ENCODE measurements at places on chromosomes 1 and 21.

- DNase-seq = no peak
These were observed 36.1 kb upstream of the ST6GALNAC3 start for GRCh38 chr1:76038287-76039004.

DNA sequence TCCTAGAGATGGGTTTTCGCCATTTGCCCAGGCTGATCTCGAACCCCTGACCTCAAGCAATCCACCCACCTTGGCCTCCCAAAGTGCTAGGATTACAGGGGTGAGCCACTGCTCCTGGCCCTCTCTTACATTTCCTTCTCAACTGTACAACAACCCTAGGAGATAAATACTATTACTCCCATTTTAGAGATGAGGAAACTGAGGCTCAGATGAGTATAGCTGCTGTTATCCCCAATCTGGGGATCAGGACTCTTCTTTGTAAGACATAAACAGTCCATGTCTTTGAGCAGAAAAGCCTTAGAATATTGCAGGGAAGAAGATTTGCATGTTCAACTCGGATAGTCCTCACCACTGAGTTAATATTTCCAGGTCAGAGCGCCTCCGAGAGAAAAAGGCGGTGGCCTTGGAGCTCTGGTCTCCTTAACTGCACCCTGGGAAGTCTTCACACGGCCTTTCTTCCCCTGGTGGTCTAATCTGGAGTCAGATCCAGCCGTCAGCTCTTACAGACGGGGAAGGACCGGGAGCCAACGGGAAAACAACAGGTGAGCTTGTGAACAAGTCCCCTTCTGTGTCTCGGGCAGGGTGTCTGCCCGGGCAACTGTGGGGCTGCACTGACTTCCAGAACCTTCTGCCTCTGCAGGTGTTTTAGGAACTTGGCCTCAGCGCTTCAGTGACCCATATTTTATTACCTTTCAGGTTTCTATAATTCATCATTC lies 5.9 kb upstream of the OLIG1 start:
- DNase-seq = no peak

GRCh38 chr1:213333121-213333520 lies 282.1 kb downstream of the RPS6KC1 start:
- no peak for DNase-seq

- no peak for DNase-seq
These were observed 1.1 kb downstream of the UBE2J2 start for GRCh38 chr1:1272341-1273208.

DNA sequence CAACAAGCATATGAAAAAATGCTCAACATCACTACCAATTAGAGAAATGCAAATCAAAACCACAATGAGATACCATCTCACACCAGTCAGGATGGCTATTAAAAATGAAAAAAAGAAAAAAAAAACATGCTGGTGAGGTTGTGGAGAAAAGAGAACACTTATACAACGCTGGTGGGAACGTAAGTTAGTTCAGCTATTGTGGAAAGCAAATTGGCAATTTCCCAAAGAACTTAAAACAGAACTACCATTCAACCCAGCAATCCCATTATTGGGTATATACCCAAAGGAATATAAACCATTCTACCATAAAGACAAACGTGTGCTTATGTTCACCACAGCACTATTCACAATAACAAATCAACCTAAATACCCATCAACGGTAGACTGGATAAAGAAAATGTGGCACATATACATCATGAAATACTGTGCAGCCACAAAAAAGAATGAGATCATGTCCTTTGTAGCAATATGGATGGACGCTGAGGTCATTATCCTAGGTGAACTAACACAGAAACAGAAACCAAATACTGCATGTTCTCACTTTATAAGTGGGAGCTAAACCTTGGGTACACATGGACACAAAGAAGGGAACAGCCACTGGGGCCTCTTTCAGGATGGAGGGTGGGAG lies 49.5 kb downstream of the LYST start:
- no peak for DNase-seq

GRCh38 chr1:96565546-96565945 lies 156.0 kb upstream of the PTBP2 start:
- no peak for DNase-seq

- DNase-seq = no peak
These were observed 10.3 kb downstream of the PRKCZ start for GRCh38 chr1:2060535-2060934.

DNA sequence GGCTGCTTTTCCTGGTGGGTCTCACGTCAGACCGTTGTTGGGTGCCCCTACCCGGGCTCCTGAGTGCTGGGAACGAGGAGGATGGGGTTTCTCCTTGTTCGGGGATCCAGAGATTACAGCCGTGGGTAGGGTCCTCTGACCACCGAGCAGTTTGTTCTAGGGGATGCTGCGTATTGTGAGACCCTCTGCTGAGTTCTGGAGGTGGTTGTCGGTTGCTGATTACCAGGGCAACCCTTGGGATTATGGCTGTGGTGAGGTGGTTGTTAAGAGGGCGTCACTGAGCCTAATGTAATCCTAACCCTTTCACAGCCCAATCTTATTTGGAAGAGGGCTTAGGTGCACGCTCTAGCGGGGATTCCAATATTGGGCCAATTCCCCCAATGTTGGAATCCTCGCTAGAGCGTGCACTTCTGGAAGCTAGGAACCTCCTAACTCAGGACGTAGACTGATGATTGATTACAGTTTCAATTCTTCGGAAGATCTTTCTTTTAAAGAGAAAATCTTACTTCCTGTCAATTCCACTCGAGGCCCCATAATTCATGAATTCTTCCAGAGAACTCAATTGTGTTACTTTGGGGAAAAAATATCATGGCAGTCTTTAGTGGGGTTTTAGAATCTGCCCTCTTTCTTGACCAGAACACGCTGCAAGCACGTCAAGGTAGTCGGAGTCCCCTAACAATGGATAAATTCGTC lies 483 bp downstream of the TCEANC2 start:
- no peak for DNase-seq

- no peak for DNase-seq
These were observed 61.4 kb downstream of the EPHB2 start for GRCh38 chr1:22772014-22772413.

- no peak for DNase-seq
These were observed 174.7 kb upstream of the SGIP1 start for GRCh38 chr1:66359269-66359668.

DNA sequence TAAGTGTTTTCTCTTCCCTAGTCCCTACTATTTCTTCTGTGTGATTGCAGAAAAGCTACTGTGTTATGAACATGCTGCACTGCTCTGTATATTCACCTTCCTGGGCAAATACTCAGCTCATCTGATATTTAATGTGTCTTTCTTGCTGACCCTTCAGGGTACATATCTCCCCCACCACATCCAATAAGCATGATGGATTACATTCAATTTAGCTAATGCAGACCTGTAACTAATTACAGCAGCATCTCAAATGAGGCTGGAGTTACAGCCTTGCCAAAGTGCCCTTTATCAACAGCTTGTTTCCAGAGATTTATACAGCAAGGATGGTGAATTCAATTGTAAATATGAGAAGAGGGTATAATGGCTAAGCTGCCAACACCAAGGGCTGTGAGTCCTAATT lies 144.0 kb downstream of the KCNH1 start:
- no peak for DNase-seq

GRCh38 chr21:46055863-46056281 lies 42.0 kb upstream of the COL6A2 start:
- DNase-seq = no peak

- peak; percentile 64 for DNase-seq
These were observed 17.1 kb downstream of the RPAP2 start for GRCh38 chr1:92315766-92316599.

DNA sequence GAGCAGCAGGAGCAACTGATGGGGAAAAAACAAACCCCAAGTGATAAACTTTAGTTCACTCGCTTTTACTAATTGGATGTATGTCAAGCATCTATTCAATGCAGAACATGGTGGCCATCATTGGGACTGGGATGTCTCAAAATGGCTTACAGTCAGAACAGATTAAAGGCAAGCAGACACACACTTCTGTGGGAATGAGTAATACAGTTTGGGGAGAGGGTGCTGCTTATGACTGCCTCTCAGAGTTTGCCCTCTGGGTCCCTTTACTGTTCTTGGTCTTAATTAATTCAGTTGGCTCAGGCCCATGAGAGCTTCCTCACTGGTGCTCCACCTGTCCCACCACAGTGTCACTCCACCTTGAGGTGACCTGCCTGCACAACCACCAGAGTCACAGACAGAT lies 119.5 kb downstream of the TBX19 start:
- no peak for DNase-seq

DNA sequence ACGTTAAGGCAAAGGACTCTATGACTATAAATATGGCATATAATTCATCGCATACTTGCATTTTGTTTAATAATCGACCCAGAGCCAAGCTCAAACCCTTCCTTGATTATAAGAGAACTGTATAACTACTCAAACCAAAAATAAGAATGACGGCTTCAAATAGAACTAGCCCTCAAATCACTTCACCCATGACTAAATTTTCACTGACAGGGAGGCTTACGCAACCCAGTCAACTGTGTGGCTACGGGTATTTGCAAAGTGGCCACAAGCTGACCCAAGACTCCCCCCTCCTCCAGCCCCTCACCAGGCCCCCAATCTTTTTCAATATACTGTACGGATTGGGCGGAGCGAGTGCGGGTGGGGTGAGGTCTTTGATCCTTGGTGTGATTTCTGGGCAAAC lies 268.3 kb downstream of the ASTN1 start:
- no peak for DNase-seq

DNA sequence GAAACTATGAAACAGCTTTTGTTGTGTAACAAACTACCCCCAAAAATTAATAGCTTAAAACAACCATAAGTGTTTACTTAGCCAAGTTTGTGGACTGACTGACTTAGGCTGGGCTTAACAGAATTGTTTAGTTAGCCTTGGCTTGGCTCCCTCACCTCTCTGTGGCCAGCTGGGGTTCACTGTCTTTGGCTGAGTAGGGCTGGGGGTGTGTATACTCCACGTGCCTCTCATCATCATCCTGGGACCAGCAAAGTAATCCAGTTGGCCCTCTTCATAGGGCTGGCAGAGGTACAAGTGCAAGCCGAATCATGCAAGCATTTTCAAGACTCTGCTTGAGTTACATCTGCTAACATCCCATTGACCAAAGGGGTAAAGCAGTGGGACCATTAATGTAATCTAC lies 252.3 kb downstream of the BRINP2 start:
- DNase-seq = no peak

GRCh38 chr1:55854911-55855310 lies 639.7 kb upstream of the USP24 start:
- DNase-seq = no peak

GRCh38 chr1:6348511-6349191 lies 44.9 kb downstream of the ACOT7 start:
- DNase-seq = peak; percentile 43

- DNase-seq = peak; percentile 44
These were observed 27.2 kb downstream of the XCL1 start for GRCh38 chr1:168603501-168604110.

DNA sequence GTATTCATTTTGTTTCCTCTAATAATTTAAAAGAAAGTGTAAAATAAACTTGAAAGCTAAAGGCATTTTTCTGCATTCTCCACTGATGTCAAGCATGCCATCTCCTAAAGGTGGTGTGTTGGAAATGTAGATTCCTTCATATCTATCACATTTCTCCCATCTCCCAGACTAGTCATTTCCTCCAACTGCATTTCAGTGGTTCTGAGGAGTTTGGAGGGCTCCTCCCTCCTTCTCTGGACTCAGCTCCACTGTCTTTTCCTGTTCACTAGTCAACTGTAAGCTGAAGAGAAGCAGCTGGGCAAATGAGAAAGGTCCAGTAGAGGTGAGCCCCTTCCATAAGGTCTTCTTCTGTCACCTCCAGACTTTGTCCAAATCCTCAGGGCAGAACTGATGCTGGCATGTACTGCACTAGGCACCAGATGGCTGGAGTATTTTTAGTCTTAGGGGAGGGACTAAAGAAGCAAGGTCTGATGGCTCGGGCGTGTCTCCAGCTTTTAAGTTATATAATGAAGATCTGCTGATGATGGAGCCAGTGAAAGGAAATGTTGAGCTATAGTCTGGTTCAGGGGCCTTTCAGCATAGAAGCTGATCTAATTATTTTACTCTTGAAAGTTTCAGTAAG lies 186.1 kb downstream of the NTNG1 start:
- no peak for DNase-seq

DNA sequence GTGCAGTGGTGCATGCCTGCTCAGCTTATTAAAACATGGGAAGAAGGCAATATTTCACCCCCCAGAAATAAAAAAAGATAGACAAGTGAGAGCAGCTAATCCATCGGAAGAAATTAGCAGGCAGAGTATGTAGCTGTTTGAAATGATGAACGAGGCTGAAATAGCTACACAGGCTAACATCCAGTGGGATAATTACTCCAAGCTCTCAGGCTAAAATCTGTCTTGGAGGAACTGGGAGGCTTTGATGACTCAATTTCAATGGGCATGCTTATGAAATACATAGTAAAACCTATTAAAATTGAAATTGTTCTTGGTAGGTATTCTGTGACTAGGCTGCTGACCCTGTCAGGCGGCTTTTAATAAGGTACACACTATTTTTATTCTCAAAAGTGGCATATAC lies 84.1 kb upstream of the RRP15 start:
- no peak for DNase-seq

- DNase-seq = no peak
These were observed 5.4 kb upstream of the RPS6KA1 start for GRCh38 chr1:26524181-26524580.

DNA sequence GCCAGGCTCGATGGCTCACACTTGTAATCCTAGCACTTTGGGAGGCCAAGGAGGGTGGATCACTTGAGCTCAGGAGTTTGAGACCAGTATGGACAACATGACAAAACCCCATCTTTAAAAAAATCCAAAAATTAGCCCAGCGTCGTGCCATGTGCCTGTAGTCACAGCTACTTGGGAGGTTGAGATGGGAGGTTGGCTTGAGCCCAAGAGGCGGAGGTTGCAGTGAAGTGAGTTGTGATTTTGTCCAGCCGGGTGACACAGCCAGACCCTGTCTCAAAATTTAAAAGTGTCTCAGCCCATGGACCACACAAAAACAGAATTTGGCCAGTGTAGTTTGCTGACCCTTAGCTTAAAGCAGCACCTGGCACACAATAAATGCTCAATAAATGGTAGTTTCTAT lies 11.3 kb upstream of the TACSTD2 start:
- DNase-seq = no peak

DNA sequence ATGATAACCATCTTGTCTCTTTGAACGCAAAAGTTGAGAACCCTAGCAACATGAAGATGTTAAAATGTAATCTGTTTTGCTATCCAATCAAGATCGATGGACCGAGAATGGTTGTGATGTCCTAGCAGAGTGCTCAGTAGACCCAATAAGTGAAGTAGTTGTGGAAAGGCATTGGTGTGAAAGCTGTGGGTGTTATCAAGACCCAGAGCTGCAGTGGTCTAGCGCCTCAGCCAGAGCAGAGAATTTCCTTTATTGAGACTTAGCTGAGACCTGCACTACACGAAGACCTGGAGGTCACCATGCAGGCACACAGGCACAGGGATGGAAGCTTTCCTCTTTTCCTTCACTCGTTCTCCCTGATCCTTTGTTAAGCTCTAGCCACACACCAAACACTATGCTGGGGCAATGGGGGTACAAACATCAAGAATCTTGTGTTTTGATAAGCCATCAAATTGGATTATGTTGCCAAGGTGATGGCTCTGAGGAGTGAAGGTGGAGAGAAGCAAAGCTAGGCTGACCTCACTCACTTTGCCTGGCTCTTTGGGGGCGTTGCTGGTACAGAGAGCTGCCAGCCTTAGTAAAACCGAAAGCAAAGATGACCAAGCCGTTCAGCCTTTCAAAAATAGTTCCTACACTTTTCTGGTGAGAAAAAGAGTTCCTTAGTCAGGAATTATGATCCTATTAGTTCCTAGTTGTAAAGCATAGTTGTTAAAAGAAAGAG lies 24.1 kb downstream of the METTL13 start:
- DNase-seq = no peak

- DNase-seq = no peak
These were observed 29.7 kb downstream of the HSPA13 start for GRCh38 chr21:14353231-14353630.

GRCh38 chr1:22291494-22291893 lies 148.6 kb upstream of the WNT4 start:
- DNase-seq = no peak
